COR-L47 (cell line): ENCODE measurements at places on chromosomes 11 and 22.

DNA sequence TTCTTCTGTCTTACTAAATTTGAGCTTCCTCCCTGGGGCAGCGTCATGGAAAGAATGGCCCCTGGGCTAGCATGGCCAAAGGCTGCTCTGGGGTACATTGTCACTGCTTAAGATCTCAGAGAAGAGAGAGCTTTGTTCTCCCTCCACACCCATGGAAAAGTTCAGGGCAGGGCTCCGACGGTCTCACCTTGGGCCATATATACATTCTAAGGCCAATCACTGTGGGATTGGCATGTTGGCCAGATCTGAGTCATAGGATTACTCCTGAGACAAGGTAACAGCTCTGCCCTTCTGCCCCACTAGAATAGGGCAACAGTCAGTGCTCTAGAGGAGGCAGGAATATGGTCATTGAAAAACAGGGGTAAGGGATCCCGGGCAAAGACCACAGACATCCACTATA lies 56.2 kb downstream of the BUD13 start:
- no peak for DNase-seq

GRCh38 chr11:92152245-92152644 lies 72.4 kb upstream of the FAT3 start:
- DNase-seq = no peak

DNA sequence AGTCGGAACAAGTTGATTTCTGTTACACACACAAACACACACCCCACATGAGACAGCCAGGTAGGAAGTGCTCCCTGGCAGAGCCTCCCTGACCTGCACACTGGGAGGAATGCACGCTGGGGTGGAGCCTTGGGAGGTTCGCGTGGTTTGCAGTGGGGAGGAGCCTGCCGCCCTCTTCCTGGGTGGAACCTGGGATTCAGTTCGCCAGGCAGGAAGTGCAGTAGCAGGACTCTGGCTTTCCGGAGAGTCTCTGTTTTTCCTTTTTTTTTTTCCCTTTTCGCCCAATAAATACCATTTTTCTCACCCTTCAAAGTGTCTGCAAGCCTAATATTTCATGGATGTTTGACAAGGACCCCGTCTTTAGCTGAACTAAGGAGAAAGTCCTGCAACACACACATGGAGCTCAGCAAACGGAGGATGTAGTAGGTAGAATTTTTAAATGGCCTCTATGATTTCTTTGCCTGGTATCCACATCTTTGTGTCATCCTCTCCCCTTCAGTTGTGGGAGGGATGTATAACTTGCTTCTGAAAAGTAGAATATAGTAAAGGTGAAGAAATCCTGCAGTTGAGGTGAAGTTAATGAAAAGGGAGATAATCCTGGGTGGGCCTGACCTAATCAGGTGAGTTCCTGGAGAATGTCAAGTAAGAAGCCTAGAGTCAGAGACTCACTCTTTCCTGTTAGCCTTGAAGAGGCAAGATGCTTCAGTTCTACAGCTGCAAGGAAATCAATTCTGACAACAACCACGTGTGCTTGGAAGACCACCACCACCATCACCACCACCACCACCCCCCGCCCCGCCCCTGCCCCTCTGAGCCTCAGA lies 72.9 kb downstream of the PIWIL4 start:
- DNase-seq = no peak

DNA sequence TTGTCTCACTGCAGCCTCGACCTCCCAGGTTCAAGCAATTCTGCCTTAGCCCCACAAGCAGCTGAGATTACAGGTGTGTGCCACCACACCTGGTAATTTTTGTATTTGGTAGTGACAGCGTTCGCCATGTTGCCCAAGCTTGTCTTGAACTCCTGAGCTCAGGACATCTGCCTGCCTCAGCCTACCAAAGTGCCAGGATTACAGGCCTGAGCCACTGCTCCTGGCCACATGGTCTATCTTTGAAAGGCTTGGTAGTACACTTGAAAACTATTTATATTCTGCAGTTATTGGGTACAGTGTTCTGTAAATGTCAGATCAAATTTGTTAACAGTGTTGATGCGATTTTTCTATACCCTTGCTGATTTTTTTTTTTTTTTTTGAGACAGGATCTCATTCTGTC lies 9.5 kb downstream of the CRYBA4 start:
- no peak for DNase-seq

- no peak for DNase-seq
Measured at GRCh38 chr11:97107604-97108003, 717.8 kb downstream of the JRKL start.

GRCh38 chr22:31143537-31143936 lies 3.2 kb upstream of the PLA2G3 start:
- no peak for DNase-seq

- DNase-seq = no peak
Measured at GRCh38 chr11:59767225-59767611, 12.0 kb downstream of the STX3 start.

- DNase-seq = peak; percentile 76
Measured at GRCh38 chr11:130163346-130164220, 4.0 kb downstream of the ST14 start.

DNA sequence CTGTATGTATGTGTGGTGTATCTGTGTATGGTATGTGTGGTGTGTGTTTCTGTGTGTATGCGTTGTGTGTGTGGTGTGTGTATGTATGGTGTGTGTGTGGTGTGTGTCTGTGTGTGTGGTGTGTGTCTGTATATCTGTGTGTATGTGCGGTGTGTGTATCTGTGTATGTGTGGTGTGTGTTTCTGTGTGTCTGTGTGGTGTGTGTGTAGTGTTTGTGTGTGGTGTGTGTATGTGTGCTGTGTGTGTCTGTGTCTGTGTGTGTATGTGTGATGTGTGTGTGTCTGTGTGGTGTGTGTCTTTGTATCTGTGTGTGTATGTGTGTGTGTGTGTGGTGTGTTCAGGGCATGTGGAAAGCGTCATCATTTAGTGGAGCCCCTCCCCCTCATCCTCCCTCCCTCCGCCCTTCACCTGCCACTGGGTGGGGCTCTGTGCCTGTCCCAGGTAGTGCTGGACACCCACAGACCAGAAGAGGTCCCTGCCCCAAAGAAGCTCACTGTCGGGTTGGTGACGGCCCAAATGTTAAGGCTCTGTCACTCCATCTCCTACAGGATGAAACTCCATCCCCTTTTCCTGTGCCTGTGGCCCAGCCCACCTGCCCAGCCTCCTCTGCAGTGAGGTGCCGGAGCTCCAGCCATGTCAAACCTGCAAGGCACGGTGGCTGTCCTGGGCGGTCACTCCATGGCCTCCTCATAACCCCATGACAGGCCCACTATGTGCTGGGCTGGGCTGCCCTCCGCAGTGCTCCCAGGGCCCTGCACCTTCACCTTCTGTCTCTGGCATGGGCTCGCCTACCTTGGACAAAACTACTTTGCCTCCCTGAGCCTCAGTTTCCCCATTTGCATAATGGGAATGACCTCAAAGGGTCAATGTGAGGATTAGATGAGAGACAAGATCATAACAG lies 23.4 kb upstream of the SHISAL1 start:
- DNase-seq = no peak

GRCh38 chr22:36727927-36728488 lies 24.5 kb upstream of the CACNG2 start:
- DNase-seq = no peak

- DNase-seq = no peak
Measured at GRCh38 chr11:132055296-132055695, 684.9 kb downstream of the NTM start.

GRCh38 chr11:2196970-2197770 lies 25.6 kb upstream of the TH start:
- peak; percentile 87 for DNase-seq
